ENCODE measurements at places on chromosomes 12 and 14. TPM values are rescaled to one million over a fixed set of nuclear protein-coding genes. Genes with fewer than 3 reads are reported as not detected.
A peak's percentile ranks its signal among the peaks of the same experiment; 100 is the strongest.

DNA sequence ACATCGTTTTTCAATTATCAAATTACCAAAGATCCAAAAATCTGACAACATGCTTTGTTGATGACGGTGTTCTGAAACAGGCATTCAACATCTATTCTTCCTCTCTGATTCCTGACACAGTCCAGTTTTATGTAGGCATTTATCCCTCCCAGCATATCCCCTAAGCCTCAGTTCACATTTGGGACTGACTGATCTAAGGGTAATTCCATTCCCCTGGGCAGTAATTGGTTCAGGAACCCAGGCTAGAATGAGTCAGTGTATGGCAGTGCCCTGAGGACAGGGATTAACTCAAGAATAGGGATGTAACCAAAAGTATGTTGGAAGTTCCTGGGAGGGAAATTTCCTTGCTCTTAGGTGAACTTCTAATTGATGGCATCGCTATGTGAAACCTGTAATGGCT, 10.3 kb upstream of the PCNX1 start:
- H3K36me3 ChIP-seq: no peaks in the 10 kb centered on the region
- no peaks in the 10 kb centered on the region for H3K27me3 ChIP-seq
- H3K4me3 ChIP-seq: no peak overlapping the region
- peaks cover 26% of the 10 kb centered on the region for H3K4me1 ChIP-seq
- no peak overlapping the region for H3K27ac ChIP-seq
- no peak for DNase-seq

GRCh38 chr14:75831455-75831854, 150.3 kb downstream of the TGFB3 start:
- DNase-seq: peak; percentile 39
- H3K27me3 ChIP-seq: no peaks in the 10 kb centered on the region
- peak overlapping the region; percentile 17 for H3K27ac ChIP-seq
- no peaks in the 10 kb centered on the region for H3K36me3 ChIP-seq
- H3K4me1 ChIP-seq: peaks cover 3% of the 10 kb centered on the region

P2RX7 gene
- 7.5 TPM for polyA plus RNA-seq

DNA sequence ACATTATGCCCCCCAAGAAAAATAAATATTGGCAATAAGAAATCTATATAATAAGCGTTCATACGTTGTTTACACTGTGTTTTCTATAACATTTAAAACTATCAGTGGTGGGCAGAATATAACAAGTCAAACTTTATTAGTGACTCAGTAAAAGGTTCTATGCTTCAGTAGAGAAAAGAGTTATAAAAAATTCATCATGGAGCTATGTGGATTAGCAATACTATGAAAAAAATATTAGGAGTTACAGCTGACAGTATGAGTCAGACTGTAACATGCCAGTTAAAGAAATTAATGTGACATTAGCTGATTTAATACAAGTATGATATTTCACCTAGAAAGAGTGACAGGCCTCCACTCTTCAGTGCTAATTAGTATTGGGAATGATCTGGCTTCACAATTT, 125.1 kb upstream of the GARIN6 start:
- no peak for DNase-seq
- no peak overlapping the region for H3K4me3 ChIP-seq
- no peaks in the 10 kb centered on the region for H3K27me3 ChIP-seq
- H3K36me3 ChIP-seq: no peaks in the 10 kb centered on the region

PPP2R3C gene
- 83.7 TPM for polyA plus RNA-seq

MMP19 gene
- not detected for polyA plus RNA-seq

- H3K4me1 ChIP-seq: no peaks in the 10 kb centered on the region
- DNase-seq: no peak
- no peak overlapping the region for H3K4me3 ChIP-seq
- peaks cover 7% of the 10 kb centered on the region for H3K27me3 ChIP-seq
- no peak overlapping the region for H3K27ac ChIP-seq
These were observed 68.8 kb downstream of the RERG start for GRCh38 chr12:15152456-15152855.

DNA sequence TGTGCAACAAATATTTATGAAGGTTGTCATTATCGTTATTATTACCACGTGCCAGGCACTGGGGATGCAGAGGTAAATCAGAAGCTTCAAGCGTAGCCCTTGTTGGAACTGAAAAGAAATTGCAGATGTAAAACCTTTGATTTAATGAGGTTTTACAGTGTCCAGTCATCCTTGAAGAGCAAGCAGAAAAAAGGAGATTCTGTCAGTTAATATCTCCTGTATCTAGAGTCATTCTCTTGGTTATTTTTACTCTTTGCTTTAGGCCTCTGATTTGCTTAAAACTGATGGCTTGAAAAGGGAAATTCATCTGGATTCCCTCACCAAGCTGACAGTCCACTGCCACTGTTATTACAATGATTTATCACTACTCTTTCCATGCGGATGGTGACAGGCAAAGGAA, 179.3 kb downstream of the GALC start:
- no peak overlapping the region for H3K27ac ChIP-seq
- no peaks in the 10 kb centered on the region for H3K27me3 ChIP-seq
- H3K4me1 ChIP-seq: no peaks in the 10 kb centered on the region
- no peak for DNase-seq
- H3K36me3 ChIP-seq: no peaks in the 10 kb centered on the region
- H3K4me3 ChIP-seq: no peak overlapping the region

HOXC9 gene
- not detected for polyA plus RNA-seq

CLEC2B gene
- polyA plus RNA-seq: 55.3 TPM

DNA sequence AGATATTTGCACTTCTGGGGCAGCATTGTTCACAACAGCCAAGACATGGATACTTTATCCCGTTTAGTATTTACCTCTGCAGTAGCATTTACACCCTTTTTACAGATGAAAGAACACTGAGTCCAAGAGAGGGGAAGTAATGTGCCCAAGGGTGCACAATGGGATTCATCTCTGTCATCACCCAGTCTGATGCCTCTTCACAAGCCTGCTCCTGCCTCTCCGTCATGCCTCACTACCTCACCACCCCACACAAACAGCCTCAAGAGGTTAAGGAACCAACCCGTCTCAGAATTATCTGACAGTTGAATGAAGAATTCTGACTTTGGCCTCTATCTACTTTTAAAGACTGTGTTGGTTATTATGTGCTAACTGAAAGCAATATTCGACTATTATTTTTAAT, 368.4 kb downstream of the ATP23 start:
- H3K4me1 ChIP-seq: no peaks in the 10 kb centered on the region
- no peaks in the 10 kb centered on the region for H3K36me3 ChIP-seq
- H3K27me3 ChIP-seq: no peaks in the 10 kb centered on the region
- DNase-seq: no peak
- no peak overlapping the region for H3K4me3 ChIP-seq

GRIN2B gene
- polyA plus RNA-seq: not detected

DNA sequence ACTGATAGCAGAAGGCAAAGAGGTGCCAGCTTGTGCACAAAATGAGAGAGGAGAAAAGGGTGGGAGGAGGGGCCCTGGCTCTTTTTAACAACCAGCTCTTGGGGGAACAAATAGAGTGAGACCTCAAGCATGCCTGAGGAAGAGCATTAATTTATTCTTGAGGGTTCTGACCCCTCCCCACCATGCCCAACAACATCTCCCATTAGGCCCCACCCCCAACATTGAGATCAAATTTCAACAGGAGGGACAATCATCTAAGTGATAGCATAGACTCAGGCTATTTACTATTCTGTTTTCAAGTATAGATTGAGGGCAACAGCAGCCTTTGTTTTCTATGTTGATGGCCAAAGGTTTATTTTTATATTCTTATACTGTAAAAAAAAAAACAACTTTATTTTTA, 59.7 kb downstream of the FUT8 start:
- peaks cover 8% of the 10 kb centered on the region for H3K36me3 ChIP-seq
- H3K4me3 ChIP-seq: no peak overlapping the region
- no peak for DNase-seq

DNA sequence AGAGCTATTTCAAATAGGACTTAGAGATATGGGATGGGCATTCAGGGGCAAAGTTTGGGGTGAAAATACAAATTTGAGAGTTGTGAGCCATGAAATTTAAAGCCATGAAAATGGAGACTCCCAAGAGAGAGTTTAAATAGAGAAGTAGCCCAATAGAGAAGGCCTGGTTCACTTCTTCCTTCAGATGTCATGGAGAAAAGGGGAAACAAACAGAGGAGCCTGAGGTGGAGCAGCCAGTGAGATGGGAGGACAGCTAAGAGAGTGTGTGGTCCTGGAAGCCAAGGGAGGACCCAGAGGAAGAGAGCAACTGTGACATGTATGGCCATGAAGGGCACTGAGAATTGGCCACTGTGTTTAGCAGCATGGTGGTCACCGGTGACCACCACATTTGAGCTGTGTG, 12.3 kb upstream of the DYNLL1 start:
- DNase-seq: no peak
- no peaks in the 10 kb centered on the region for H3K27me3 ChIP-seq

INHBC gene
- polyA plus RNA-seq: not detected

- H3K27ac ChIP-seq: peak overlapping the region; percentile 16
- DNase-seq: no peak
- H3K4me3 ChIP-seq: peak overlapping the region; percentile 13
- H3K4me1 ChIP-seq: peaks cover 42% of the 10 kb centered on the region
- no peaks in the 10 kb centered on the region for H3K27me3 ChIP-seq
These were observed 35.8 kb downstream of the ATP2A2 start for GRCh38 chr12:110316861-110317260.

TAS2R14 gene
- 0.96 TPM for polyA plus RNA-seq

GRCh38 chr14:94582199-94582750, 1.0 kb downstream of the SERPINA5 start:
- no peaks in the 10 kb centered on the region for H3K4me1 ChIP-seq
- DNase-seq: no peak
- H3K36me3 ChIP-seq: no peaks in the 10 kb centered on the region

- no peak overlapping the region for H3K27ac ChIP-seq
- no peak overlapping the region for H3K4me3 ChIP-seq
- no peaks in the 10 kb centered on the region for H3K36me3 ChIP-seq
- no peaks in the 10 kb centered on the region for H3K27me3 ChIP-seq
- H3K4me1 ChIP-seq: no peaks in the 10 kb centered on the region
These were observed 852.8 kb upstream of the TMEM132C start for GRCh38 chr12:127414186-127414585.

GRCh38 chr14:19851365-19851764, 23.6 kb upstream of the OR4K2 start:
- no peak overlapping the region for H3K27ac ChIP-seq
- no peaks in the 10 kb centered on the region for H3K36me3 ChIP-seq
- DNase-seq: no peak

- H3K4me3 ChIP-seq: no peak overlapping the region
- no peaks in the 10 kb centered on the region for H3K27me3 ChIP-seq
- H3K36me3 ChIP-seq: no peaks in the 10 kb centered on the region
- H3K27ac ChIP-seq: no peak overlapping the region
These were observed 21.1 kb upstream of the KRT8 start for GRCh38 chr12:52925717-52926595.

- H3K27ac ChIP-seq: no peak overlapping the region
- H3K36me3 ChIP-seq: no peaks in the 10 kb centered on the region
- no peaks in the 10 kb centered on the region for H3K4me1 ChIP-seq
- DNase-seq: no peak
- H3K4me3 ChIP-seq: no peak overlapping the region
These were observed 60.8 kb upstream of the REP15 start for GRCh38 chr12:27635349-27635972.

DNA sequence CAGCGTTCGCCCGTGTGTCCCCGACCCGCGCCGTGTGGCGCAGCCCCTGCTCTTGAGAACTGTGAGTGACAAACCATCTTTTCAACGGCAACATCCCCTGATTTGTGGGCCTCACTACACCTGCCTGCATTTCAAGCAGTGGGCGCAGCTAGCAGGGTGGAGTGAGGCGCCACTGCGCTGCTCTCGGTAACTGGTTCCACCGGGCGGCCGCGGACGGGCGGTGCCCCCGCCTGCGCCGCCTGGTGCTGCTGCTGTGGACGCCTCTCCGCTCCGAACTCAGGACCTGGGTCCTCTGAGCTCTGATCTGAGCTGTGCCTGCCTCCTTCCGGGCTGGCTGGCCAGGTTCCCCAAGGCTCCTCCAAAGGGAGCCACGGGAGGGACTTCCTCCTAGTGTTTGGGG, 5.9 kb upstream of the DEGS2 start:
- H3K27ac ChIP-seq: no peak overlapping the region
- DNase-seq: no peak
- peaks cover 2% of the 10 kb centered on the region for H3K27me3 ChIP-seq
- H3K4me3 ChIP-seq: no peak overlapping the region
- H3K36me3 ChIP-seq: no peaks in the 10 kb centered on the region

P2RX2 gene
- polyA plus RNA-seq: not detected

- no peaks in the 10 kb centered on the region for H3K27me3 ChIP-seq
- no peak for DNase-seq
- H3K4me3 ChIP-seq: no peak overlapping the region
- H3K27ac ChIP-seq: no peak overlapping the region
- H3K36me3 ChIP-seq: no peaks in the 10 kb centered on the region
These were observed 44.6 kb downstream of the CCDC85C start for GRCh38 chr14:99559286-99559990.

SPSB2 gene
- polyA plus RNA-seq: 8.0 TPM

DNA sequence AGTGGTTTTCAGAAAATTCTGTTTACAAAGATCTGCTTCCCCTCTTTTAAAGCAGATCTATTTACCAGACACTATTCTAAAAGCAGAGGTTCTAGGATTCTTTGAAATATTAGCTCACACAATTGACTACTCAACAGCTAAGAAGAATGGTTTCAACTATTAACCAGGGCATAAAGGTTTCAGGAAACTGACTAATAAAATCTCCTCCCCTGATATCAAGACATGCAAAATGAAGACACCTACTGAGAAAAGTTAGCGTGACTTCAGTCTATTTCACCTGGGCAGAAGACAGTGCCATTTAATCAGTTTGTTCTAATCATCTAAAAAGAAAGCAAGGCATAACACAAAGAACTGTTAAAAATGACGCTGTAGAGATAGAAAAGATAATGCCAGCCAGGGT, 22.2 kb downstream of the DAD1 start:
- H3K4me1 ChIP-seq: peaks cover 91% of the 10 kb centered on the region
- DNase-seq: no peak
- H3K36me3 ChIP-seq: peaks cover 6% of the 10 kb centered on the region
- no peaks in the 10 kb centered on the region for H3K27me3 ChIP-seq

MGP gene
- 0.59 TPM for polyA plus RNA-seq

- no peaks in the 10 kb centered on the region for H3K36me3 ChIP-seq
- no peaks in the 10 kb centered on the region for H3K27me3 ChIP-seq
- H3K4me3 ChIP-seq: no peak overlapping the region
- H3K4me1 ChIP-seq: no peaks in the 10 kb centered on the region
- H3K27ac ChIP-seq: no peak overlapping the region
- DNase-seq: no peak
These were observed 134.2 kb upstream of the DNM1L start for GRCh38 chr12:32544893-32545292.

GRCh38 chr12:93819050-93819491, 141.9 kb downstream of the CRADD start:
- no peak for DNase-seq
- H3K4me1 ChIP-seq: no peaks in the 10 kb centered on the region
- no peak overlapping the region for H3K4me3 ChIP-seq
- H3K27me3 ChIP-seq: no peaks in the 10 kb centered on the region

DNA sequence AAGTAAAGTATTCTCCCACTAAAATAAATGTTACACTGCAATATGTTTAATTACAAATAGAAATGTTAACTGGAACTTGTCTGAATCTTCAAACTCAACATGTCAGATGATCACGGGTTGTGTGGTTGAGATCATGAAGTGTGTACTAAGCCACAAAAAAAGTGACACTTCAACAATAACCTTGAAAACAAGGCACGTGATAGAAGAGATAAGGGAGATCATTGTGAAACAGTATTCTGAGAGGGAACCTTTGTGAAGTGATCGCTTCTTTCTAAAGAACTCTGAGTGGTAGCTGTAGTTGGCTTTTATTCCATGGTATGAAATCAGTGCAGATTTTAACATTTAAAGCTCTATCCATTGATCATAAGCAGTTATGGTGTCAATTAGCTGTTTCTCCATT, 60.0 kb downstream of the LIN52 start:
- H3K36me3 ChIP-seq: no peaks in the 10 kb centered on the region
- no peaks in the 10 kb centered on the region for H3K4me1 ChIP-seq
- DNase-seq: no peak
- no peak overlapping the region for H3K27ac ChIP-seq

TBC1D30 gene
- not detected for polyA plus RNA-seq

Data from CD4-positive, CD25-positive, alpha-beta regulatory T cell (primary cell).